Activated CD8-positive, alpha-beta memory T cell treated with anti-CD3 and anti-CD28 coated beads, Interleukin-2, amount 50 U/mL, for 4 hours (primary cell): ENCODE measurements at places on chromosomes 6 and 20.

DNA sequence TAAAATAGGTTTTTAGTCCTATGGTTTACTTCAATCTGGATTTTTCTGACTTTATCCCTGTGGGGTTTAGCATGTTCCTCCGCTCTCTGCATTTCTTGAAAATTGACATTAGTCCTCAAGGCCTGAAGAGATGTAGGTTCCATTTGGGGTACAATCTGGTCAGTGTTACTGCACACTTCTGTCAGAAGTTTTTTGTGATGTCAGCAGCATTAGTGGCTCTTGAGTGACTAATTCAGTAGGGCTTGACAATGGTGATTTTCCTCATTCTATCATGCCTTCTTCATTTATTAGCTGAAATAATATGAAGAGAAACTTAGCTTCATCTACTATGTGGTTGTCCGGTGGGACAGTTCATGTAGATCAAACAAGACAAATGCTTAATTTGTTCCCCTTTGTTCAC is 114.6 kb downstream of the PDE10A start:
- no peak for DNase-seq

DNA sequence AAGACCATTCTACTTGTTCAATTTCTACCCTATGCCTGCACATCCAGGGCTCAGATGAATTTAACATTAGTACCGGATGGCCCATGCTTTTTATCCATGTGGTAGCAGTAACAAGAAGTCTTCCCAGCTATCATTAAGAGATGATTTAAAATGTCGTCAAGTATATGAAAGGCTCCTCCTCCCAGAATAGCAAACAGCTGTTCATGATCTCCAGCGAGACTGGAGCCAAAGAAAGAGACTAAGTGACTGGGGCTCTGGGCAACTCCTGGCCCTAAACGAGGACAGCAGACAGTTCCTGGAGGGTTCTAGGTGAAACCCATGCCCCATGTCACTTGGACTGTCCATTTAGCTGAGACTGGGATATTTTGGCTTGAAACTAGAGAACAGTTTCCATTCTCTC is 160.8 kb downstream of the CDC5L start:
- no peak for DNase-seq

DNA sequence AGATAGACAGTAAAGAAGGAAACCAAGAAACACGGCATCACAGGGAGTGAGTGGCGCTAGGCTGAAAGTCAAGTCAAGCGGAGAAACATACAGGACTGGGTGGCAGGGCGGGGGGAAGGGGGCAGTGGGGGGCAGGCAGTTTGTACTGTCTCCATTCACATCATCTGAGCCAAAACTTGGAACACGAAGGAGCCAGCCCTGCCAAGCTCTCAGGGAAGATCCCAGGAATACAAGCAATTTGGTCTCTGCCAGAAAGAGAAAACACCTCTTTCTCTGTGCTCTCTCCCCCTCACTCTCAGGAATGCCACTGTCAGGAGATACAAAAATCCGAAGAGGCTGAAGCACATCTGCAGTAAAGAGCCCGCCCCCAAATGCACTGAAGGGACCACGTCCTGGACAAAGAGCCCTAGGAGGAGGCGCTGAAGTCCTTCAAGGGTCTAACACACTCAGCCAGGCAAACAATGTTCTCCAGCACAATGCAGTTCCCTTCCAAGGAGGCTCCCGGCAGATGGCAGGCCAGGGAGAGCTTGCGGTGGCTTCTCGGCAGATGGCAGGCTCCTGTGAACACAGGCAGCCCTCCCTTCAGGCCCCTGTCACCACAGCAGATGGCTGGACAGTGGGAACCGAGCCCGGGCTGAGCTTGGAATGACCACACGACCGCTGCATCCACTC is 90.0 kb downstream of the ATP9A start:
- DNase-seq = no peak

DNA sequence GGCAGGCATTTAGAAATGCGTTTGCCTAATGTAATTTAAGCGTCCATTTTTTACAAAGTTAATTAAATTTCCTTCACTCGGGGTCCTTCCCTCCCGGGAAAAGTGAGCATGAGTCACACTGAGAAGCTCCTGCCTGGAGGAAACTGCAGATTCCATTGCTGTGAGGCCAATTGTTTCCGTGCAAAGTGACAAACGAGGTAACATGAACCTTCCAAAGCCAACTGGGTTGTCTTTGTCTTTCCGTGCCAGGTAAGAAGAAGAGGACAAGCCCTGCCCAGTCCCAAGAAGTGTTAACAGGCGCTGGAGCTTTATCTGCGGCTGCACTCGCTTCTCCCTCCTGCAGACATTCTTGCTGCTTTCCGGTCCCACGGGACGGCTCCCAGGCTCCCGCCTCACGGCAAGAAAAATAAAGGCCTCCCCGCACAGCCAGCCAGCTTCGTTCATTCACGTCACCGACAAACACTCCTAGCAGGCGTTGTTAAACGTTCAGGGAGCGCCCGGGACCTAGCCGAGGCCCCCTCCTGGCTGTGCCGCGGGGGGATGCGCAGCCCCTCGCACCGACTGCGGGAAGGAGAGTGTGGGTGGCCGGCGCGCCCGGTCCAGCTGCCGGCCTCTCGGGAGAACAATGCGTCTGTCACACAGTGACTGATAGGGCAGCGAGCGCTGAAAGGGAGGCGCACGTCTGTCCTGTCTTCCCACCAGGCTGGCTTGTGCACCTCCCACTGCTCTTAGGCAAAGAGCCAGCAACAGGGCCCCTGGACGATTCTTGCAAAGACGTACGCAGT is 61.5 kb upstream of the HDDC2 start:
- no peak for DNase-seq

DNA sequence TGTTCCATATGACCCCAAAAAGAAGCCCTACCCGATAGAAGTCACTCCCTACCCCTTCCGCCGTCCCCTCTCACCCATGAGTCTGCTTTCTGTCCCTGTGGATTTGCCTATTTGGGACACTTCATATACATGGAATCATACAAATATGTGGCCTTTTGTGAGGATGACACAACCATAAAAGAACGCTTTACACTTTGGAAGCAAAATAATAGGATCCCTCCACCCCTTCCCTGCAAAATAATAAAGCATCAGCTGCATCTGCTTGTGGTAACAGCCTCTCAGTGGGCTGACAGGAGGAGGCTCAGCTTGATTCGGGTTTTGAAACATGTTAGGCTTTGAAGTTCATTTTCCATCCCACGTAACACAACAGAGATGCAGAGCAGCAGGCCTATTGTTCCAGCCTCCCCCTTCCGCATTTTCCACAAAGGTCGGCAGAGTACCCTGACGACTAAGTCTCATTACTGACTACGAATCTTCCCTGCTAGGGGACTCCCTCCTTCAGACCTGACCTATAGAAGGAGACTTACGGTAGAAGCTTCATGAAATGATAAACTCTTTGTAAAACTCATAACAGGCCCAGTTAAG is 99.1 kb downstream of the ALDH8A1 start:
- DNase-seq = no peak

DNA sequence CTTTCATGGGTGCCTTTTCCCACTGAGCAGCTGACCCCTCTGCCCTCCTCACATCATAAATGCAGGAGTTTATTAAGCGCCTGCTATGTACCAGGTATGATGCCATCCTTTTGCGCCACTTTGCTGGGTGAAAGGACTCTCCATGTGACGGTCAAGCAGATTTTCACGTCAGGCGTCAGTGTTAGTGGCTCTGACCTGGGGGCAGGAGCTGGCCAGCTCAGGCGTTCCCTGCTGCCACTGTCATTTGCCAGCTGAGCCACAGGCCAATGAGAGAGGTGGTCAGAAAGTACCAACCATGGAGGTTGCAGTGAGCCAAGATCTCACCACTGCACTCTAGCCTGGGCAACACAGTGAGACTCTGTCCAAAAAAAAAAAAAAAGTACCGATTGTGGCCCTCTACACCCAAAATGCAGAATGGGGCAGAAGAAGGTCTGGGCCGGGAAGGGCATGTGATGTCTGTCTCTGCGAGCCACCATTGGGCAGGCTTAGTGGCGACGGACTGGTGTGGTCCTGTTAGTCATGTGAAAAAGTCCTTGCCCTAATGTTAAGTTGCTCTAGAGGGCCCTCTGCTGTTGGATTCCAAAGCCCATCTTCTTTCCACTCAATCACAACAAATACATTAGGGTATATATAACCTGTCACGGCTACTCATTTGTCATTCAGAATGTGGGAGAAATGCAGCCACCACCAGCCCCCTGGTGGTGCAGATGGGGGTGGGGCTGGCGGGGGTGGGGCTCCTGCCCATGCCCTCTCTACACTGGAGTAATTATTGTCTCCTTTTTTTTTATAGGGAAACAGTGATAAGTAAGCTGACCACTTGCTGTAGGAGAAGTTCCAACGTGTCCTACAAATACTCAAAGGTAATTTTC is 18.4 kb upstream of the SLC22A1 start:
- no peak for DNase-seq

- no peak for DNase-seq
These were observed 669 bp upstream of the PEX6 start for GRCh38 chr6:42979523-42980177.

GRCh38 chr6:6057442-6058053 is 50.8 kb upstream of the NRN1 start:
- no peak for DNase-seq
